ENCODE measurements at places on chromosomes 4 and X. TPM values are rescaled to one million over a fixed set of nuclear protein-coding genes. Genes with fewer than 3 reads are reported as not detected.

Gene PNMA6F
- total RNA-seq = not detected

Gene VCX
- not detected for total RNA-seq

Gene GATA1
- not detected for total RNA-seq

Gene NAP1L5
- 2.2 TPM for total RNA-seq

Gene EGF
- total RNA-seq = 49.4 TPM

Gene HSFX4
- not detected for total RNA-seq

Gene TLR6
- 0.20 TPM for total RNA-seq

Gene HEPH
- 0.31 TPM for total RNA-seq

Gene TAF7L
- not detected for total RNA-seq

Gene SFRP2
- total RNA-seq = 91.0 TPM

Gene KLHL2
- total RNA-seq = 7.8 TPM

Gene LRAT
- 0.28 TPM for total RNA-seq

Gene MID2
- 9.9 TPM for total RNA-seq

Gene GPR50
- not detected for total RNA-seq

Gene COL4A5
- 0.58 TPM for total RNA-seq

Gene GAGE12J
- not detected for total RNA-seq

Gene SATL1
- not detected for total RNA-seq

Gene TMEM271
- total RNA-seq = not detected

Gene UGT2B7
- 8.8 TPM for total RNA-seq

Gene ADH7
- total RNA-seq = not detected

Gene AFP
- not detected for total RNA-seq

Gene BEX3
- 48.4 TPM for total RNA-seq

Gene MAGEH1
- 10.5 TPM for total RNA-seq

Gene METAP1
- total RNA-seq = 13.7 TPM

Gene IGFBP7
- total RNA-seq = 92.0 TPM

Gene SLBP
- total RNA-seq = 8.7 TPM

Gene PPID
- 5.6 TPM for total RNA-seq
